ENCODE measurements at places on chromosomes 16 and 17. TPM values are rescaled to one million over a fixed set of nuclear protein-coding genes. Genes with fewer than 3 reads are reported as not detected.

Gene CYB5D1
- total RNA-seq = 16.7 TPM

Gene ODAD4
- total RNA-seq = 0.48 TPM

Gene ARHGAP23
- total RNA-seq = 63.4 TPM

Gene KRT9
- not detected for total RNA-seq

Gene FBXO39
- total RNA-seq = 0.90 TPM

Gene TPSG1
- not detected for total RNA-seq

Gene TP53TG3F
- not detected for total RNA-seq

Gene RPS6KB1
- total RNA-seq = 43.0 TPM

Gene ASGR1
- 2.2 TPM for total RNA-seq

Gene ENO3
- total RNA-seq = 4.0 TPM

Gene ALOXE3
- total RNA-seq = not detected

Gene GPRC5B
- total RNA-seq = 33.1 TPM

Gene ATP1B2
- 1.4 TPM for total RNA-seq

Gene CTF1
- total RNA-seq = 4.9 TPM

Gene VWA3A
- total RNA-seq = 0.55 TPM

Gene ITGA2B
- 1.4 TPM for total RNA-seq

Gene KRT20
- 1.2 TPM for total RNA-seq

Gene PRR35
- total RNA-seq = not detected

Gene LHX1
- total RNA-seq = not detected

Gene SP6
- total RNA-seq = 1.9 TPM

Gene KRTAP9-7
- total RNA-seq = not detected

Gene PPL
- total RNA-seq = 10.9 TPM

Gene SULT1A1
- total RNA-seq = 36.2 TPM

Gene NAGPA
- total RNA-seq = 12.1 TPM

Gene WDR59
- total RNA-seq = 47.3 TPM
